ENCODE measurements at places on chromosomes 7 and 10.

DNA sequence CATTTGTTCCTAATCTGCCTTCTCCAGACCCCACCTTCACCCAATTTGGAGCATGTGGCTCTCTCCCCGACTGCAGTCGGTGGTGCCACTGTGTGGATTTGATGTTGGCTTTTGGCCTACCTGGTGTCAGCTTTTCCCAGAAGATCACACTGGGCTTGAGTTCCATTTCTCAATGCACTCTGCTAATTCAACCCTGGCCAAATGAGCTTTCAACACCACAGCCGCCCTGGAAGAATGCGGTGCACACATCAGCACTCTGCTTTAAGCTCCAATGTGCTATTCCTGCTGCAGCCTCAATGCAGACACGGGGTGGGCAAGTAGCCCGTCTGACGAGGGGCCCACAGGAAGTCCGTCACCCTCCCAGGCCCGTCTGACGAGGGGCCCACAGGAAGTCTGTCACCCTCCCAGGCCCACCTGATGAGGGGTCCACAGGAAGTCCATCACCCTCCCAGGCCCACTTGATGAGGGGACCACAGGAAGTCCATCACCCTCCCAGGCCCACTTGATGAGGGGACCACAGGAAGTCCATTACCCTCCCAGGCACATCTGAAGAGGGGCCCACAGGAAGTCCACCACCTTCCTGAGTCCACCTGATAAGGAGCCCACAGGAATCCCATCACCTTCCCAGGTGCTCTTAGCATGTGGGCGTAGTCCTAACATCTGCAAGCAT, 64.4 kb downstream of the ASB13 start:
- DNase-seq: no peak

- DNase-seq: no peak
Measured at GRCh38 chr7:129222064-129222463, 2.8 kb upstream of the AHCYL2 start.

- DNase-seq: no peak
Measured at GRCh38 chr7:117085275-117085674, 132.0 kb downstream of the ST7 start.

- no peak for DNase-seq
Measured at GRCh38 chr10:79073784-79074432, 5.1 kb downstream of the ZMIZ1 start.

- no peak for DNase-seq
Measured at GRCh38 chr10:77711683-77712049, 74.1 kb upstream of the KCNMA1 start.

GRCh38 chr7:108586274-108586710, 16.6 kb downstream of the DNAJB9 start:
- no peak for DNase-seq

GRCh38 chr10:130901311-130902165, 410.0 kb downstream of the TCERG1L start:
- no peak for DNase-seq

GRCh38 chr10:95451150-95451549, 110.0 kb downstream of the SORBS1 start:
- no peak for DNase-seq

- DNase-seq: no peak
Measured at GRCh38 chr7:37344886-37345579, 103.6 kb downstream of the ELMO1 start.

DNA sequence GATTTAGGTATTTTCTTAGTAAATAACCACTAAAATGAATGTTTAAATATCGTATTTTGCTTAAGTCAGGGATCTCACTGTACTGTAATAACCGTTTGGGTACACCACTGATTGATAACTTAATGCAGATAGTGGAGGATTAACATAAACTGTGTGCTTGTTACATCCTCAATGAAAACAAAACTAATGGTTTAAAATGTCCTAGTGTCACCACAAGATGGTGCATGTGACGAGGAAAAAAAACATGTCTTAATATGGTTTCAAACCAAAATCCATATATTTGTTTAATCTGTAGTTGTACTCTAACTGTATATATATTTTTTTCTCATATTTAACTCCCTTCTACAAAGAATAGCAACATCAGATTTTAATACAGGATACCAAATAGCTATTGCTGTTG, 19.2 kb downstream of the ARMC10 start:
- no peak for DNase-seq

- no peak for DNase-seq
Measured at GRCh38 chr10:11697718-11698527, 44.3 kb upstream of the ECHDC3 start.

DNA sequence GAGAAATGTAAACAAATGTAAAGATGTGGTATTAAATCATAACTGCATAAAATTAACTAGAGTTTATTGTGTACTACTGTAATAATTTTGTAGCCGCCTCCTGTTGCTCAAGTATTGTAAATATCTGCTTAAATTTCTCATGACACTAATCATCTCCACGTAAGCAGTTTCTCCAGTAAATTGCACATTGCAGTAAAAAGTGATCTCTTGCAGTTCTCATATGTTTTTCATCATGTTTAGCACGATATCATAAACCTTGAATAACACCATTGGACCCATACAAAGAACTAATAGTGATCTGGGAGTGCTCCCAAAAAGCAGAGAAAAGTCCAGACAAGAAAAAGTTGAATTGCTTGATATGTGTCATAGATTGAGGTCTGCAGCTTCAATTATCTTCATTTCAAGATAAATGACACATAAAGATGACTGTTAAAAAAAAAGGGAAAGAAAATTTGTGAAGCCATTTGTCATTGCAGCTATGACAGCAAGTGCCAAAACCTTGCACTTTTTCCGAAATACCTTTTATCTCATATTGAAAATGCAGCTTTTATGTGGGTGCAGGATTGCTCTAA, 15.3 kb downstream of the LIPA start:
- DNase-seq: no peak

- no peak for DNase-seq
Measured at GRCh38 chr10:92567952-92568600, 5.8 kb downstream of the IDE start.

DNA sequence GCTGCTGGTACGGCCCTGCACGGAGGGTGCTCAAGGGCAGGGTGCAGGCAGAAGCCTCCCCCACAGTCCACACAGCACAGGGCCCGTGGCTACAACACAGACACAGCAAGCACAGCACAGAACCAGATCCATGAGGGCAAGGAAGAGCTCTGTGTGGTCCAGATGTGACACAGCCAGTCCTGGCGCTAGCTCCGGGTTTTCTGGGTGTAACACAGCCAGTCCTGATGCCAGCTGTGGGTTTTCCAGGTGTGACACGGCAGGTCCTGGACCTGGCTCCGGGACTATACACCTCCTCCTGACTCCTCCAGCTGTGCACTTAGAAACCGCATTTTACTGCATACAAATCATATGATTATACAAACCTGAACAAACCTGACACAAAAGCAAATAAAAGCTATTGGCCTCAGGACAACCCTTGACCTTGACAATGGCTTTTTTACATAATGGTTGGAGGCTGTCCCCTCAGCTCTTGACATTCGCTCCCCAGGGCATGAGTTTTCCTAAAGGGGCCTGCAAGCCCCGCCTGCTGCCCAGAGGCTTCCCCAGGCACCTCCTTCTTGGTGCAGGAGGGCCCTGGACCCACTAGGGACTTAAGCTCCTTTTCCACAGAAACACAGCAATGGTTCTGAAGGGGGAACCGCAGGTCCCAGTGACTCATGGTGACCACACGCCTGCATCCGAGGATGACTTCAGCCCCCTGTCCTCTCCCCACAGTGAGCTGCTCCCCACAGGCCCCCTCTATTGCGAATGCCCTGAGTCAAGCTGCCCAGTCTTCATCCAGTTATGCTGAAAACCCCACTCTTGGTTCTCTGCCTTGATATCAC, 209.6 kb downstream of the PTPRN2 start:
- DNase-seq: no peak

GRCh38 chr10:120999868-121000267, 148.7 kb downstream of the WDR11 start:
- DNase-seq: no peak

DNA sequence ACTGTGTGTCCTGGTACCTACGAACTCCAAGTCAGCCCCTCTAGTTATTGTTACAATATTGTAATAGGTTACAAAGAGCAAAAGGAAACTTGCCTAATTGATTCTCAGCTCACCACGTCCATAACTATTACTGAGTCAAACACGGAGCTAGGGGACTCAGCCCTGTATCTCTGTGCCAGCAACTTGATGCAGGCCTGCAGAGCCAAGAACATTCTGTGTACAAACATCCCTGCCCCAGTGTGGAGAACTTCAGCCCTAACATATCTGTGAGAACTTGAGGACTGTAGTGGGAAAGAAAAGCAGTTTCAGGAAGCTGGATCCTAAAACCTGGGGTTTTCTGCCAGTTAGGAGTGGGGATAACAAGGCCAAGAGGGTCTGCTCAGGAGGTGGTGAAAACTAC, 114.9 kb upstream of the PRSS58 start:
- DNase-seq: no peak

GRCh38 chr10:132298038-132298881, 9.5 kb downstream of the STK32C start:
- DNase-seq: no peak

- no peak for DNase-seq
Measured at GRCh38 chr7:107173691-107174406, 5.0 kb downstream of the HBP1 start.

DNA sequence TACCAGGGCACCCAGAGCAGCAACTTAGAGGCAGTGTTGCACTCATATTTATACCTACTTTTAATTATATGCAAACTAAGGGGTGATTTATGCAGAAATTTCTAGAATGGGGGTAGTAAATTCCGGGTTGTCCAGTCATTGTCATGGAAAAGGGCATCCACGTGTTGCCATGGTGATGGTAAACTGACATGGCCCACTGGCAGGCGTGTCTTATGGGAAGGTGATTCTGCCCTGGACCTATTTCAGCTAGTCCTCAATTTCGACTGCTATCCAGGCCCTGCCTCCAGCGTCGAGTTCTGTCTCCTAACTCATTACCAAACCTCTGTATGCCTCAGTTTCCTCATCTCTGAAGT, 12.8 kb downstream of the SNX8 start:
- no peak for DNase-seq

- DNase-seq: no peak
Measured at GRCh38 chr10:126245501-126245900, 142.8 kb downstream of the ADAM12 start.

Measured in type B pancreatic cell (in vitro differentiated cells).